ENCODE measurements at places on chromosomes 2 and 18.

GRCh38 chr2:176516051-176516602 lies 246.9 kb downstream of the MTX2 start:
- no peak for DNase-seq

GRCh38 chr2:150639383-150639782 lies 151.9 kb upstream of the RND3 start:
- DNase-seq, result no peak

DNA sequence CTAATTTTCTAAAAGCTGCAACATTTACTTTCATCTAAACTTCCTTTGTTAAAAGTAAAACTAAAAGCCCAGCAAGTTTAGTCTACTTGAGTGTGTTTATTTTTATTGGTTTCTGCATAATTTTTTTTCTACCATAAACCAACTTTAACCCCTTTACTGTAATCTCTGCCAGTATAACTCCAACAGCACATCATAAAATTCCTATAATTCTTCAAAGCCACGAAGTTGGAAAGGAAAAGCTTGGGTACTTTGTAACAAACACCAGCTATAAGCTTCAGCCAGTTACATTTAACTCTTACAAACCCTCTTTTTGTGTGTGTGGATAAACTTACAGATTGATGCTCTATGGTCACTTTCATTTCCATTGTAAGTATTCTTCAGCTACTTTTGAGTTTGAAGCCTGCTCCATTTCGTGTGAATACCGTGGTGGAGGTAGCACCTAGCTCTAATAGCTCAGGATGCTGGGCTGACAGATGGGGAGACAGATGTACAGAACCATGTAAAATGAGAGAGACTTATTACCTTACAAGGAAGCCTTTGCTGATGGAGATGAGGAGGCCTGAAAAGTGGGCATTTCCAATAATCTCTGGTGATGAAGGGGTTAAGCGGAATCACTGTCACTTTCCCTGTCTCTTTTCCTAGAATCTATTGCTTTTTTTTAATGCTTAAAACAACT lies 42.5 kb downstream of the ZEB2 start:
- no peak for DNase-seq

DNA sequence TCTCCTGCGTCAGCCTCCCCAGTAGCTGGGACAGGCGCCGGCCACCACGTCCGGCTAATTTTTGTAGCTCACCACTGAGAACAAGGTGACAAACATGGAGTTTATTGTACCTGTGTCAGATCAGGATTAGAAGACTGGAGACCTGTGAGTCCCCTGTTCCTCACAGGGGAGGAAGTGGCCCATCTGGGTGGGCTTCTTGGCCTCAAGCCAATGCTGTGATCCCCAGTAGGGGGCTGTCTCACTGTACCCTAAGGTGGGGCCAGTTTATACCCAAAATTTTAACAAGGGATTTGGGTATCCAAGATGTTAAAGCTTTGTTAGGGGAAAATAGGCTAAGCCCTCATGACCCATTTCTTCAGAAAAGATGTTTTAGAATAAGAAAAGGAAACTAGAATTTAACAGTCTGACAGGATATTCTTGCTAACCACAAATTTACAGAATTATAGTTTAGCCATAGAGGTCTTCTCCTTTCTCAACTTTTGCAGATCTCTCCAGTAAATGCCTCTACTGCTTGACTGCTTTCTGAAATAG lies 16.3 kb downstream of the PCBP1 start:
- no peak for DNase-seq

GRCh38 chr2:240138254-240138984 lies 2.0 kb downstream of the OTOS start:
- no peak for DNase-seq

DNA sequence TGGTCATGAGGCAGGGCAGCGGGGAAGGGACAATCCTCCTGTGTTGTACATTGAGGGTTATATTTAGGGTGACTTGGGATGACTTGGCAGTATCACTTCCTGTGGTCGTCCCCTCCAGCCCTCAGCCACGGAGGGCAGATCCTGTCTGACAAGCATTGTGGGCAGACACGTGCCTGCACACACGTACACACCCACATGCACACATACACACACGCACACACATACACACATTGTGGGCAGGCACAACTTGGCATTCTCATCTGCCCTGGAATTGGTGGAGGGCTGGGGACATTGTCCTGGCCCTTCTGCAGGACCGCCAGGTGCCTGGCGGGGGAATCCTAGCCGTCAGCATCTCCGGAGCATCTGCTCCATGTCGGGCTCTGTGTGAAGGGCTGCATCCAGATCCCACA lies 47.6 kb downstream of the ODC1 start:
- DNase-seq, result no peak

- DNase-seq, result no peak
These were observed 441.0 kb downstream of the CPS1 start for GRCh38 chr2:210997373-210997772.

GRCh38 chr2:113080134-113080533 lies 12.4 kb downstream of the IL1F10 start:
- no peak for DNase-seq

- DNase-seq, result no peak
These were observed 71.7 kb downstream of the KCTD1 start for GRCh38 chr18:26476697-26477096.

- no peak for DNase-seq
These were observed 45.2 kb downstream of the ST3GAL5 start for GRCh38 chr2:85843543-85843942.

GRCh38 chr2:149902081-149902480 lies 314.5 kb upstream of the MMADHC start:
- DNase-seq, result no peak

GRCh38 chr18:24918257-24918656 lies 433.7 kb downstream of the ZNF521 start:
- no peak for DNase-seq

GRCh38 chr2:78109272-78109671 lies 587.1 kb upstream of the LRRTM4 start:
- no peak for DNase-seq

DNA sequence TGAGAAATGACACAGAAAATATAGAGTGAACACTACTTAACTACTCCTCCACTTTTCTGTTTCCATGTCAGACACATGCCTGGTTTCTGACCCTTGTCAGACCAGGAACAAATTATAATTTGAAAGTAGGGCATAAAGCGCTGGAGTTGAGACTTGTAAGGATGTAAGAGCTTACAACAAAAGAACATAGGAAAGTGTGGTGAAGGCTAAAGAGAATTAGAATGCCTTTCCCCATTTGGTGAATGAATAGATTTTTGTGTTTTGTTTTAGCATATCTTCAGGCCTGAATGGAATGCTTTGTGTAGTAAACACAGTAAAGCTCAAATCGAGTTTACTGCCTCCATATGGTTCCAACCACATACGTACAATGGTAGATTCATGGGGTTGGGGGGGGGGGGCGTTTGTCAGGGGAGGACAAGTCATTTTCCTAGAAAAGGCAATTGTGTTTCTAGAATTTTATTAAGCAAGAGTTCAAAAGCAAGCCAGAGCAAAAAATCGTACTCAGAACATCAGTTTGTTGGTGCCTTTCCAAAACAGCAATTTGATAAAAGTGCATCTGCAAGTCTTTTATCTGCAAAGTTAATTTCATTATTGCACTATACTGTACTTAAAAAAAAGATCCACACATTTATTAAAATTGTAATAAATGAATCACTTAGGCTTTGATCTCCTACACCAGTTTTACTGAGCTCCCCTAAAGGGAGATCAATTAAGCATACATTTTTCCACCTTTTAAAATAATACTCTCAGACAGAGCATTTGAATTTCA lies 30.9 kb downstream of the NRXN1 start:
- DNase-seq, result peak; percentile 22

GRCh38 chr2:165203689-165204559 lies at the start of gene SCN3A:
Gene SCN3A (minus strand): TSS chr2:165204050. CDS start chr2:165176394, 27,656 bp downstream.
- peak; percentile 92 for DNase-seq

- no peak for DNase-seq
These were observed 1359.7 kb upstream of the NRXN1 start for GRCh38 chr2:52391621-52392020.

- no peak for DNase-seq
These were observed 53.5 kb downstream of the RASGRP3 start for GRCh38 chr2:33529771-33530481.

DNA sequence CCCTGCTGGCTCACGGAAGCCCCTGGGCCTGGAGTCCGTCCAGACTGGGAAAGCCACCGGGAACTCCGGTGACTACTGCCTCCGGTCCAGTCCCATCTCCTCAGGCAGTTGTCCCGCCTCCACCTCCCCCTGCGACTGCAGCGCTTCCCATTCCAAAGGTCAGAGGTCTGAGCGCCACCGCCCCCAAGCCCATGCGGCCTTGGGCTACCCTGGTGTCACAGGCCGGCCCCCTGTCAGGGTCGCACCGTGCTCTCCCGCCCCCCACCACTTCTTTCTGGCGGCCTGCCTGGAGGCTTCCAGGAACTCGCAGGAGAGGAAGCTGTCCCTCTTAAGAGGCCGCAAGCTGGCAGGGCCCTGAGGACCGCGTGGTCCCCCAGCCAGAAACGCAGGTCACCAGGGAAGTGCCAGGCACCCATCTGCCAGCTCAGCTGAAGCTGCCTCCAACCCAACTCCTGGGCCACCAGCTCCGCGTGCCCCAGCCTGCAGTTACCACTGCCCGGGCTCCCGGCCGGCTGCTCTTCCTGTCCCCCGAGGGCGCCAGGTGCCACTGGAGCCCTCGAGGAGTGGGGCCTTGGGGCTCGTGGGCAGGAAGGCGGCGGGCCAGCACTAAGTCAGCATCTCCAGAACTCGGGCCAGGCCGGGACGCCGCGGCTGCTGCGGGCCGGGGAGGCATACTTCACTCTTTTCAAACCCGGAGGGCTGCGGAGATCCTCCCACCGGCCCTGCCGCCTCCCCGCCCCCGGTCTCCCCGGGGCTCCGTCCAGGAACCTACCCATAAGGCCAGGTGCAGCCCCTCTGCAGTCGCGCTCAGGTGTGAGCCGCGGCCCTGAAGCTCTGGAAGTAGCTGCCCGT lies 83.3 kb upstream of the POMC start:
- DNase-seq, result no peak

GRCh38 chr18:58136879-58137278 lies 92.9 kb downstream of the NEDD4L start:
- DNase-seq, result no peak

DNA sequence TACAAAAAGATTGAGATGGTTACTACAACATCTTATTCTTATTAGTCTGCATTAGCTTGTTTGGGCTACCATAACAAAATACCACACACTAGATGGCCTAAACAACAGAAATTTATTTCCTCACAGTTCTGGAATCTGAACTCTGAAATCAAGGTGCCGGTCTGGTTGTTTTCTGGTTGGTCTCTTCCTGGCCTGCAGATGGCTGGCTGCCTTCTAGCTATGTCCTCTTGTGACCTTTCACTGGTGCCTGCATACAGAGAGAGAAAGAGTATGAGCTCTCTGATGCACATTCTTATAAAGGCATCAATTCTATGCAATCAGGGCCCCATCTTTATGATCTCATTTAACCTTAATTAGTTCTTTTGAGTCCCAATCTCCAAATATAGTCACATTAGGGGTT lies 696.5 kb downstream of the TDRD15 start:
- DNase-seq, result no peak

DNA sequence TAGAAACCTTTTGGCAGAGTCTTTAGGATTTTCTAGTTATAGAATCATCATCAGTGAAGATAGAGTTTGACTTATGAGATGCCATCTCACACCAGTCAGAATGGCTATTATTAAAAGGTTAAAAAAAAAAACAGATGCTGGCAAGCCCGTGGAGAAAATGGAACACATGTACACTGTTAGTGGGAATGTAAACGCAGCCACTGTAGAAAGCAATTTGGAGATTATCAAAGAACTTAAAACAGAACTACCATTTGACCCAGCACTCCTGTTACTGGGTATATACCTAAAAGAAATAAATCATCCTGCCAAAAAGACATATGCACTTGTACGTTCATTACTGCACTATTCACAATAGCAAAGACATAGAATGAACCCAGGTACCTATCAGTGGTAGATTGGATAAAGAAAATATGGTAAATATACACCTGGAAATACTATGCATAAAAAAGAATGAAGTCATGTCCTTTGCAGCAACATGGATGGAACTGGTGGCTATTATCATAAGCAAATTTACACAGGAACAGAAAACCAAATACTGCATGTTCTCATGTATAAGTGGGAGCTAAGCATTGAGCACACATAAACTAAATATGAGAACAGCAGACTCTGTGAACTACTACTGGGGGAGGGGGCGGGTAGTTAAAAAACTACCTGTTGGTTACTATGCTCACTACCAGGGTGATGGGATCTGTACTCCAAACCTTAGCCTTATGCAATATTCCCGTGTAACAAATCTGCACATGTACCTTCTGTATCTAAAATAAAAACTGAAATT lies 279.0 kb downstream of the KIAA1328 start:
- peak; percentile 6 for DNase-seq

GRCh38 chr2:108922141-108922915 lies 66.7 kb downstream of the EDAR start:
- DNase-seq, result no peak

GRCh38 chr2:118718921-118719320 lies 128.5 kb downstream of the EN1 start:
- DNase-seq, result no peak

GRCh38 chr2:205903549-205904129 lies 182.3 kb downstream of the INO80D start:
- DNase-seq, result no peak

- DNase-seq, result no peak
These were observed 628 bp downstream of the GIGYF2 start for GRCh38 chr2:232697807-232698110.

DNA sequence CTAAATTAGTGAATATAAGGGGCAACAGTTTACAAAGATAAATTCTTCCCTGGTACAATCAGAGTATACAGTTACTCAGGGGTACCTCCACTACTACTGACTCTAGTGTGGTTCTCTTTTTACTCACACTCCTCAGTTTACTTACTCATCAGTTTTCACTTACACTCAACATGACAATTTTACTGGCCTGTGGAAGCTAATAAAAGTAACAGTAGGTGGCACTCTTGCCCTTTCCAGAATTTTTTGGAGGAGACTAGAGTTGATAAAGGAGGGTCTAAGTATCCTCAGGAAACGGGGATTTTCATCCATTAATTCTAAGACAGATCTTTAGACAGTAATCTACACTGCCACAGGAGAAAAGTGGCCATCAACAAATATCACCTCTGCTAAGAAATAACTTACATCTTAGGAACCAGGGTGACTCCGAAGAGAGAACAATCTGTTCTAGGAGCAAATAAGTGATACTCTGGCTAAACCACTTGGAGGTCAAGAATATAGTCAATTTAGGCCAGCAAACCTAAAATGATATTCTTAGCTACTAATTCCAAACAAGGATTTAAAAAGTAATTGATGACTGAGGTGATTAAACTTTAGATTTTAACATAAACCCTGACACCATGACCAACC lies 61.3 kb downstream of the ATL2 start:
- DNase-seq, result peak; percentile 4

GRCh38 chr2:215427585-215427984 lies 8.3 kb downstream of the FN1 start:
- DNase-seq, result no peak

GRCh38 chr2:240432430-240432819 lies 3.0 kb upstream of the GPC1 start:
- DNase-seq, result no peak

Data from NCI-H2081 (cell line).